ENCODE measurements at places on chromosomes 12 and 14. TPM values are rescaled to one million over a fixed set of nuclear protein-coding genes. Genes with fewer than 3 reads are reported as not detected.

Gene GDF3
- total RNA-seq = not detected

- no peak overlapping the region for H3K4me3 ChIP-seq
- H3K36me3 ChIP-seq = no peaks in the 10 kb centered on the region
- no peak for DNase-seq
- no peak overlapping the region for H3K27ac ChIP-seq
- no peaks in the 10 kb centered on the region for H3K27me3 ChIP-seq
Observed at GRCh38 chr12:91070936-91071335, 13.1 kb upstream of the KERA start.

Gene TMPO
- total RNA-seq = 102 TPM

- no peak overlapping the region for H3K4me3 ChIP-seq
- H3K27ac ChIP-seq = no peak overlapping the region
- no peaks in the 10 kb centered on the region for H3K4me1 ChIP-seq
- no peaks in the 10 kb centered on the region for H3K36me3 ChIP-seq
- no peak for DNase-seq
Observed at GRCh38 chr14:47276931-47277330, 398.5 kb downstream of the MDGA2 start.

DNA sequence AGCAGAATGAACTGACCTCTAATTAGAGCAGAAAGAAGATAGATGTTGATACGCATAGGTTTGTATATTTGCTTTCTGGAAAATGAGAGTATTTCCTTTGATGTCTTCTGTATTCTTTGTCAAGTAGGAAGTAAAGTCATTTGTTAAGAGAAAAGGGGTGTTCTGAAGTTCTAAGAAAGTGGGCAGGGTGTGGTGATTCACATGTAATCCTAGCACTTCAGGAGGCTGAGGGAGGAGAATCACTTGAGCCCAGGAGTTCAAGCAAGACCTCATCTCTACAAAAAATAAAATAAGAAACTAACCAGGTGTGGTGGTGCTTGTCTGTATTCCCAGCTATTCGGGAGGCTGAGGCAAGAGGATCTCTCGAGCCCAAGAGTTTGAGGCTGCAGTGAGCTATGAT is 2.8 kb downstream of the RHNO1 start:
- H3K4me1 ChIP-seq = peaks cover 6% of the 10 kb centered on the region
- no peaks in the 10 kb centered on the region for H3K36me3 ChIP-seq
- no peak for DNase-seq
- H3K4me3 ChIP-seq = no peak overlapping the region
- no peaks in the 10 kb centered on the region for H3K27me3 ChIP-seq
- no peak overlapping the region for H3K27ac ChIP-seq

All from IMR-90 (cell line).